ENCODE measurements at places on chromosomes 16 and 17.
A peak's percentile ranks its signal among the peaks of the same experiment; 100 is the strongest.

DNA sequence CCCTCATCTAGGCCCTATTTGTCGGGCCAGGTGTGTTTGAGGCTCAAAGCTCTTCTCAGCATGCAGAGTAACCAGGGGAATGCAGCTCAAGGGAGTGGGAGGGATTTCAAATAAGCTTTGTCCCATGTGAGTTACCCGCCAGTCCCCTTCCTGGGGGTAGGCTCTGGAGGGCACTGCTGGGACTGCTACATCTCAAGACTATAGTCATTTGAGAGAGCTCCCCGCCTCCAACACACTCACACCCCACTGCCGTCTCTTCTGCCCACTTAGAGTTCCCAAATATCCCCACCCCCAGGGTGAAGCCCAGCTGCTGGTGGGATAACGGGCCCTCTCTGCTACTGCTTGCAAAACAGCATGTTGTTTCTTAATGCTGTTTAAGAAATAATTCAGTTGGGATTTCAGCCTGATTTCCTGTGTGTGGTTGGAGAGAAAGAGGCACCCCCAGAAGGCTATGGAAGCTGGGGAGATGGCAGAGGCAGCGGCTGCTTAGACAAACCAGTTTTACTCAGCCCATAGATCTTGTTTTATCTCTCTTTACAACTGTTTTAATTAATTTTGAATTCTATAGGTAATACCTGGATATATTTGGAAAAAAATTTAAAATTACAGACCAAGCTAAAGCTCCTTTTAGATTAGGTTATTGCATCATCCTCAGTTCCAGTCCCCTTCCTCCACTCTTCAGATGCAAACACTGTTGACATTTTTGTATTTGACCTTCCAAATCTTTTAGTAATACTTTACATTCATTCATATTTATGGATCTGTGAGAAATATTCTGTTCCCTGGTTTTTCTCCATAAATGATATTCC is 4.1 kb upstream of the MPO start:
- no peak overlapping the region for H3K27ac ChIP-seq
- peaks cover 2% of the 10 kb centered on the region for H3K4me1 ChIP-seq
- peaks cover 4% of the 10 kb centered on the region for H3K27me3 ChIP-seq
- no peak overlapping the region for H3K4me3 ChIP-seq
- peak; percentile 11 for DNase-seq
- H3K36me3 ChIP-seq = no peaks in the 10 kb centered on the region

DNA sequence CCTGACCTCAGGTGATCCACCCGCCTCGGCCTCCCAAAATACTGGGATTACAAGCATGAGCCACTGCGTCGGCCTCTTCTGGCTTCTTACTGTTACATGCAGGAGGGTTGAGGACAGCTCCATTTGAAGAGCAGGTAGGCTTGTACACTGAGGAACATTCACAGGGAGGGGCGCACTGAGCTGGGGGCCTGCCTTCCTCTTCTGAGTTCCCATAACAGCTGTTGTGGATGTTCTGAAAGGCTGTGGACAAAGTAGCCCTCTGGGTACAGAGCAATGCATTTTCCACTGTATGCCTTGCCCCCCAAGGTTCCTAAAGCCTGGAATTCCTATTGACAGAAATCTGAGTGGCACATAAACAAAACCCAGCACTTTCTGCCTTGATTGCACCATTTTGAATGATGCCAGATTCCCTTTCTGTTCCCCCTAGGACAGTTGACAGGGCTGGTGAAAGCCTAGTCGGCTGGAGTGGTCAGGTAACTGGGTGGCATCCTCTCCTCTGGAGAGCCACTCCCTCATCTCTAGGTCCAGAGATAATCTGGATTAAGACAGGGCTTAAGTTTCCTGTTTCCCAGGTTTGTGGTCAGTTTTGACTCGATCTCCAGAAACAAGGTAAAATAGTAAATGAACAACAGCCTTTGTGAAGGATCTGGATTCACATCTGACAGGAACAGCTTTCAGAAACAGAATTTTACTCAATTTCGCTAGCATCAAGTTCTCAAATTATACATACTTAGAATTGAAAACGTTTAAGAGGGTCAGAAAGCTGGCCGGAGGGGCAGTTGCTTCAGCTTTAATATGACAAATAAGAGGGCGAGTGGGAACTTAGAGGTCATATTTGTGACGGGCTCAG is 1.3 kb upstream of the CDK5R1 start:
- H3K36me3 ChIP-seq = peaks cover 44% of the 10 kb centered on the region
- peak overlapping the region; percentile 39 for H3K27ac ChIP-seq
- H3K27me3 ChIP-seq = no peaks in the 10 kb centered on the region
- peaks cover 36% of the 10 kb centered on the region for H3K4me1 ChIP-seq
- DNase-seq = no peak
- peak overlapping the region; percentile 62 for H3K4me3 ChIP-seq

- DNase-seq = no peak
- H3K27ac ChIP-seq = no peak overlapping the region
- no peak overlapping the region for H3K4me3 ChIP-seq
- no peaks in the 10 kb centered on the region for H3K36me3 ChIP-seq
Measured at GRCh38 chr17:17579691-17580090, 11.8 kb downstream of the PEMT start.

DNA sequence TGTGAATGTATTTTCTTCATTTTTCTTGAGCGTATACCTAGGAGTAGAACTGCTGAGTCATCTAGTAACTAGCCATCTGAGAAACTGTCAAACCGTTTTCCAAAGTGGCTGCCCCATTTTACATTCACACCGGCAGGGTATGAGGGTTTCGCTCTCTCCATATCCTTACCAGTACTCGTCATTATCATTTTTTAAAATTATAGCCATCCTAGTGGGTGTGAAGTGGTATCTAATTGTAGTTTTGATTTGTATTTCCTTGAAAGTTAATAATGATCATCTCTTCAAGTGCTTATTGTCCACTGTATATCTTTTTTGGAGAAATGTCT is 6.0 kb downstream of the RNF157 start:
- peaks cover 71% of the 10 kb centered on the region for H3K4me1 ChIP-seq
- peaks cover 71% of the 10 kb centered on the region for H3K36me3 ChIP-seq
- no peaks in the 10 kb centered on the region for H3K27me3 ChIP-seq
- no peak overlapping the region for H3K4me3 ChIP-seq
- peak overlapping the region; percentile 69 for H3K27ac ChIP-seq

GRCh38 chr16:4976611-4977145 is 18.5 kb downstream of the SEC14L5 start:
- peaks cover 8% of the 10 kb centered on the region for H3K27me3 ChIP-seq
- no peak for DNase-seq
- H3K4me1 ChIP-seq = peaks cover 17% of the 10 kb centered on the region
- H3K4me3 ChIP-seq = no peak overlapping the region
- H3K36me3 ChIP-seq = no peaks in the 10 kb centered on the region
- H3K27ac ChIP-seq = no peak overlapping the region

DNA sequence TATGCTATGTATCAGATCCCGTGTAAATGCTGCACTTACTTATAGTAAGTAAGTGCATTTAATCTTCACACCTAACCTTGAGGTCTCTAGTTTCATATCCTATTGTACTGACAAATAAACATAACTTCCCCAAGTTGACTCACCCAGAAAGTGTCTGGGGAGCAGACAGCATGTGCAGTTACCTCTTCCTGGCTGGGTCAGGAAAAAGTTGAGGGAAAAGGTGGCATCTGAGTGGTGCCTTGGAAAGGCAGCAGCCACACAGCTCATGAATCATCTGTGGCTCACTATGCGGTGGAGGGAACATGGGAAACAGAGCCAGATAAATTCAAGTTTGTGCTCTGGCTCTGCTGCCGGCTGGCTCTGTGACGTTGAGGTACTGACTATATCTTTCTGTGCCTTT is 382.0 kb upstream of the DYNLRB2 start:
- no peaks in the 10 kb centered on the region for H3K36me3 ChIP-seq
- no peak overlapping the region for H3K27ac ChIP-seq
- H3K4me1 ChIP-seq = no peaks in the 10 kb centered on the region
- no peak overlapping the region for H3K4me3 ChIP-seq
- DNase-seq = no peak
- no peaks in the 10 kb centered on the region for H3K27me3 ChIP-seq

DNA sequence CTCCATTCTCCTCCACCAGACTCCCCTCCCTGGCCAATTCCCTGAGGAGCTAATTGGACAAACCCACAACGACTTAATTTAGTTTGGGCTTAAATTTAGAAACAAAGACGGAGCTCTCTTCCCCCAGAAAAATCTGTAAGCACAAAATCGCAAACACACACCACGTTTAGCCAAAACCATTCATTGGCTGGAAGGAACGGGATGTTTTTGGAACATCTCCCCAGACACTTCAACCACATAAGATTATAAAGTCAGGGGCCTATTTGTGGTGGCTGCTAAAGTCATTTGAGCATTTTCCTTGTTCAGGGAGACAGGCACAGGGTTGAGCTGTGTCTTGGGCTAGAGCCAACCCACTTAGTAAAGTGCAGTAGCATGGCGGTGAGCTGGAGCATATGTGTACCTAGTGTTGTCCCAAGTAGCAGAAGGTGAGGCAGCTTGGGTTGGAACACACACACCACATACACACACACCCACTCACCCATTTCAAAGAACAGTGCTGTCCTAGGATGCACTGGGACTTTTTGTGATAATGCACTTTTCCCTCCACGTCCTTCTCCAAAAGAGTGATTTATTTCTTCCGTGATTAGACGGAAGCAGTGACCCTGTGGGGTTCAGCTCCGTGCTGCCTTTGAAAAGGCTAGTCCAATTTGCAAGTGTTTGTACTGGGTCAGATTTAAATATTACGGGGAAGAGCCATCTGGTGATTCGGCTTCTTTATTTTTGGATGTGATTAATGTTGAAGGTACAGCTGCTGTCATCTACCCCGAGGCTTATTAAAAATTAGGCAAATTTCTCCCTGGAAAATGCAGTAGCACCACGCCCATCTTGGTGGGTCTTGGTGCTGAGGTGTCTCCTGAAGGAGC is 32.2 kb downstream of the ELAC2 start:
- no peak overlapping the region for H3K4me3 ChIP-seq
- H3K36me3 ChIP-seq = peaks cover 7% of the 10 kb centered on the region
- H3K27me3 ChIP-seq = no peaks in the 10 kb centered on the region
- no peak overlapping the region for H3K27ac ChIP-seq

- no peak for DNase-seq
- H3K4me1 ChIP-seq = peaks cover 50% of the 10 kb centered on the region
- H3K4me3 ChIP-seq = peak overlapping the region; percentile 93
- H3K36me3 ChIP-seq = peaks cover 47% of the 10 kb centered on the region
- peak overlapping the region; percentile 97 for H3K27ac ChIP-seq
- no peaks in the 10 kb centered on the region for H3K27me3 ChIP-seq
Measured at GRCh38 chr16:31074814-31075183, 577 bp downstream of the ZNF646 start.

DNA sequence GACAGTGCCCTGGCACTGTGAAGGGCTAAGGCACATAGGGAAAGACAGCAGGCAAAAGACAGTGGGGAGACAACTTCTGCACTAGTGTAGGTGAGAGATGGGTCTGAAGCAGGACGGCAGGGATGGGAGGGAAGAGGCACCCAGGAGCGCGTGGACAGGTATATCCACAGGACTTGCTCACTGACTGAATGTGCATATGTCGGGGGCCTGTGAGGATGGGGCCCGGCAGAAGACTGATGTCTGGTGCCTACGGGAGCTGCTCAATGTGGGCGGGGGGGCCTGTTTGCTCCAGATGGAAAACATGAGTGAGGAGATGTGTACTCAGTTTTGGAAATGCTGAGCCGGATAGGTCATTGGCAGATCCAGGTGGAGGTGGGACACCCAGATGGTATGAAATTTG is 47.3 kb upstream of the PMFBP1 start:
- H3K27ac ChIP-seq = no peak overlapping the region
- no peak overlapping the region for H3K4me3 ChIP-seq
- DNase-seq = no peak
- no peaks in the 10 kb centered on the region for H3K4me1 ChIP-seq

GRCh38 chr16:48128769-48129168 is 27.0 kb downstream of the ABCC12 start:
- no peak overlapping the region for H3K27ac ChIP-seq
- no peaks in the 10 kb centered on the region for H3K27me3 ChIP-seq
- no peak for DNase-seq
- H3K4me3 ChIP-seq = no peak overlapping the region

GRCh38 chr17:48215583-48216139 is 108.1 kb downstream of the SNX11 start:
- no peak overlapping the region for H3K27ac ChIP-seq
- no peak for DNase-seq
- peaks cover 6% of the 10 kb centered on the region for H3K4me1 ChIP-seq
- H3K4me3 ChIP-seq = no peak overlapping the region
- H3K36me3 ChIP-seq = peaks cover 13% of the 10 kb centered on the region

GRCh38 chr17:7204828-7205461 is 14.7 kb downstream of the DLG4 start:
- H3K36me3 ChIP-seq = peaks cover 3% of the 10 kb centered on the region
- H3K27ac ChIP-seq = peak overlapping the region; percentile 85
- DNase-seq = peak; percentile 96
- H3K4me1 ChIP-seq = peaks cover 32% of the 10 kb centered on the region

DNA sequence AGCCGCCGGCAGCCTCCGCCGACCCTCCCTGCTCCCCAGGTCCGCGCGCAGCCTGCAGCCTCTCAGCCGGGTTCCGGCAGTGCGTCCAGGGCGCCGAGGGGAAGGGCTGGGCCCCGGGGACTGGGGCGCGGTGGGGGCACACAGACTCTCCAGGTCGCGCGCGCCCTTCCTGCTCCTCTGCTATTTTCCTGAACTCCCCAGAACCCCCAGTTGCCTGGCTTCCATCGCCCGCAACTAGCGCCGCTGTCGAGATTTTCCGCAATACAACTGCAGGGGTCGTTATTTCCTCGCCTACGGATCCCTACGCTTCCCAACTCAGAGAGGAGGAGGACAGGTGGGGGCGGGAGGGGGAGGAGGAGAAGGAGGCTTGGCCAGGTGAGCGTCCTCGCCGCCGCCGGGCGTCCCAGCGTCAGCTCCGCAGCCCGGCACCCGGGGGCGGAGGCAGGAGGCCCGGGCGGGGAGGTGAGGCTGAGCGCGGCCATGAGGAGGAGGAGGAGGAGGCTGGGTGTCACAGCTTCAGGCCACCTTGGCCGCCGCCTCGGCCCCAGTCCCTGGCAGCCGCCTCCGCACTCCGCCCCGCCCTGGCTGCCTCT is at the start of gene CA10:
TSS of gene CA10 (minus strand) at position 265 of the 593 bp plus-strand sequence.
- peaks cover 6% of the 10 kb centered on the region for H3K36me3 ChIP-seq
- H3K4me1 ChIP-seq = no peaks in the 10 kb centered on the region
- peaks cover 39% of the 10 kb centered on the region for H3K27me3 ChIP-seq
- no peak for DNase-seq
- no peak within 1 kb of the TSS for H3K27ac ChIP-seq
- no peak within 1 kb of the TSS for H3K4me3 ChIP-seq

DNA sequence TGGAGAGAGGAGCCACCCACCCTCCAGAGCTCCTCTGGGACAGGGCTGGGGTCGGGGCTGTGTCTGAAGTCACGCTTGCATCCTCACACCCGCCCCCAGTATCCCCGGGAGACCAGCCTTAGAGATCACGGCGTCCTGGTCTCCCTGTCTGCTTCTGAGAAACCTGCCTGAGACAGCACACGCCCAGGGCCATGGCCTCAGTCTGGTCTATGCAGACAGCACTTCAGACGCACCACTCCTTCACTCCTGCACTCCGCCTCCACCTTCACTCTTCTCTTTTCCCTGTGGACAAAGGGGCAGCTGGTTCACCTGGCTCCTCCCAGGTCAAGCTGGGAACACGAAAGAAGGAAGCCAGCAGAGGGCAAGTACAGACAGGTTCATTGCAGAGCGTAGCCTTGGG is 248.0 kb upstream of the GSE1 start:
- H3K27me3 ChIP-seq = peaks cover 8% of the 10 kb centered on the region
- no peaks in the 10 kb centered on the region for H3K36me3 ChIP-seq
- H3K4me3 ChIP-seq = no peak overlapping the region
- H3K4me1 ChIP-seq = no peaks in the 10 kb centered on the region
- no peak for DNase-seq
- H3K27ac ChIP-seq = no peak overlapping the region

GRCh38 chr17:66822009-66822408 is 12.9 kb upstream of the CACNG5 start:
- no peaks in the 10 kb centered on the region for H3K36me3 ChIP-seq
- no peaks in the 10 kb centered on the region for H3K4me1 ChIP-seq
- H3K27ac ChIP-seq = no peak overlapping the region
- no peak for DNase-seq
- peaks cover 5% of the 10 kb centered on the region for H3K27me3 ChIP-seq
- H3K4me3 ChIP-seq = no peak overlapping the region

All from activated CD8-positive, alpha-beta T cell treated with anti-CD3 and anti-CD28 coated beads, Interleukin-2, amount 10 ng/mL, durations not matched to agents 7 days and 5 days (primary cell).